ENCODE measurements at places on chromosomes 2 and 18.

DNA sequence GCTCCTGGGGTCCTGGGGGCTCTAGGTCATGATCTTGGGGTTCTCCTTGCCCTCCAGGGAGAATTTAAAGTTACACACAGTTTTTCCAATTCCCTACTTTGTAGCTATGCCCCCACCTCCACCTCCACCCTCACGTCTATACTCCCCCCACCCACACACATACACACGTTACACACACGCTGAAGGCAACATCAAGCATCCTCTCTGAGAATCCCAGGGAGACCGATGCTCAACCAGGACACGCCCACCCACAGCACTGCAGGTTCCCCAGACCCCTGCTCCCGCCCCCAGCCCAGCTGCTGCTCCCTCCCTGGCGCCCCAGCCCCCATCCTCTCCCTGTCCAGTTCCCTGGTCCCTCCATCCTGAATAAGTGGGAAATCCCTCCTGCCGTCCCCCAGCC is 6.4 kb upstream of the TNS1 start:
- no peak for DNase-seq

- no peak for DNase-seq
Observed at GRCh38 chr2:224416656-224417360, 14.9 kb upstream of the FAM124B start.

- DNase-seq = no peak
Observed at GRCh38 chr2:8870441-8870840, 33.0 kb upstream of the KIDINS220 start.

DNA sequence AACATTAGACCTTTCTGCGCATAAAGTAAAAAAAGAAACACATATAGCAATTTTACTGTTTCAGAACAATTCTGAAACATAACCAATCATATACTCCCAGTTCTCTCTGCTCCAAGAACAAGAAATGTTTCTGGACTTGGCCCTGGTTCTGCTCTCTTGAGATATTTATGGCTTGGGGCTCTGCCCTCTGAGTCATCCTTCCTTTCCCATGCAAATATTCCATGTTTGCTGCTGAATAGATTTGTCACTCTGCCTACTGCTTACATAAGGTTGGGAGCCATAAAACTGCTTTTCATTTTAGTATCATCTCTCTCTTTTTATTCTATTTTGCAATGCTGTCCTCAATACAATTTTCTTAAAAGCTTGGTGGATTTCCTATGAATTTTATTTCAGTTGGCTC is 499.6 kb upstream of the ACVR2A start:
- DNase-seq = no peak

DNA sequence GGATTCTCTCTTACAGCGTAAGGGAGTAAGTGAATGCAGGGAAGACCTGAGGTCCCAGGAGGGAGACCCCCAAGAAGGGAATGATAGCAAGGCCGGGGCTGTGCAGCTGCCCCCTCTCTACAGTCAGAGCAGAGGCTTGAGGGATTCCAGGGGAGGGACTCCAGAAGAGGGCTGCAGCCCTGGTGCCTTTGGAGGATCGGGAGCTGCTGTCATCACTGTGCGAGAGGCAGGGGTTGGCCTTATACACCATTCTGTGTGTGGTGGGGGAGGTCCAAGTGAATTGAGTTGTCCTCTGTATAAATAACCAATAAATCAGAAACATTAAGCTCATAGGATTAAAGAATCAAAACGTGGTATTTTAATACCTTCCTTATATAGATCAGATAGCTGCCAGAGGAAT is 114.9 kb downstream of the GLI2 start:
- DNase-seq = no peak

DNA sequence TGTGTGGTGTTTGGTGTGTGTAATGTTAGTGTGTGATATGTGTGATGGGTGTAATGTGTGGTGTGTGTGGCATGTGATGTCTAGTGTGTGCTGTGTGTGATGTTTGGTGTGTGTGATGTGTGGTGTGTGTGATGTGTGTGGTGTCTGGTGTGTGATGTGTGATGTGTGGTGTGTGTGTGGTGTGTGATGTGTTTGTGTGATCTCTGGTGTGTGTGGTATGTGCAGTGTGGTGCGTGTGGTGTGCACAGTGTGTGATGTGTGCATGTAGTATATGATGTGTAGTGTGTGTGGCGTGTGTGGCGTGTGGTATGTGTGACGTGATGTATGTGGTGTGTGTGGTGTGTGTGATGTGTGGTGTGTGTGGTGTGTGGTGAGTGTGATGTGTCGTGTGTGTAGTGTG is 150.3 kb downstream of the TMEM18 start:
- DNase-seq = no peak
